Tibial nerve (tissue), 4 donors: ENCODE measurements at places on chromosomes 6 and 20.

DNA sequence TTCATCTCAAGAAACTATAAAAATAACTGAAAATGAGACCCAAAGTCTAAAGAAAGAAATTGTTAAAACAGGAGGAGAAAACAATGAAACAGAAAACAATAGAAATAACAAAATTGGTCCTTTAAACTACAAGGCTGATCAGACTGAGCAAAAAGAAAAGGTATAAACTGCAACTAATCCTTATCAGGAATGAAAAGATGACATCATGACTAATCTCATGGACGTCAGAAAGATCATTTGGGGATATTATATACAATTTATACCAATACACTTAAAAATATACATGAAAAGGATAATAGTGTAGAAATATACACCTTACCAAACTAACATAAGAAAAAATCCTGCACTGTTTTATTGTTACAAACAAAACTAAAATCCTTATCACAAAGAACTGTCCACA, 315.6 kb downstream of the TAF4 start:
- DNase-seq: no peak

DNA sequence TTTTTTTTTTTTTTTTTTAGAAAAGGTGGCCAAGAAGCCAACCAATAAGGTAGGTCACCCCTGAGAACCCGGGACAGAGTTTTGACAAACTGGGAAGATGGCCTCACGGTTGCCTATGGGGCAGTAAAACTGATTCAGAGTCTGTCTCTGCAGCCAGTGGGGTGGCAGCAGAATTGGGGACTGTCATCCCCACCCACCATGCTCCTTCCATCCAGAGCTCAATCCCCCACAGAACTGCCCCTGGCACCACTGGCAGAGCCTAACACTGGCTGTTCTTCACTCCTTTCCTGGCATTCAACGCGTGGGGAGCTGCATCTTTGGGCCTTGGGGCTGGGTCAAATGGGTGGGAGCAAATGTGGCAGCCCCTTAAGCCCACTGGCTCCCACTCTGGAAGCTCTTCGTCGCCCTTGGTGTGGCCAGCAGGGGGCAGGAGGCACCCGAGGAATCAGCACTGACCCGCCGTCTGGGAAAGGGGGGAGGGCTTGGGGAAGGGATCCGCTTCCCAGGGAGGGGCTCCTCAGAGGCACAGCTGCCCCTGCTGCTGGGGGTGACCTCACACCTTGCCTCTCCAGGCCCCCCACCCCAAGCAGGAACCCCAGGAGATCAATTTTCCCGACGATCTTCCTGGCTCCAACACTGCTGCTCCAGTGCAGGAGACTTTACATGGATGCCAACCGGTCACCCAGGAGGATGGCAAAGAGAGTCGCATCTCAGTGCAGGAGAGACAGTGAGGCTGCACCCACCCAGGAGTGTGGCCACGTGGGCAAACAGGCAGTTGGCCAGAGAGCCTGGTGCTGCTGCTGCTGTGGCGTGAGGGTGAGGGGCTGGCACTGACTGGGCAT, 10.4 kb downstream of the CD40 start:
- DNase-seq: peak; percentile 22

- no peak for DNase-seq
These were observed 475.6 kb upstream of the ADGRB3 start for GRCh38 chr6:68159433-68159832.

GRCh38 chr6:70215460-70216108, 87.3 kb downstream of the COL9A1 start:
- DNase-seq: no peak

- DNase-seq: peak; percentile 60
These were observed 21.3 kb downstream of the PRKN start for GRCh38 chr6:162706232-162706631.
